ENCODE measurements at places on chromosomes 2 and 18.
A peak's percentile ranks its signal among the peaks of the same experiment; 100 is the strongest.

DNA sequence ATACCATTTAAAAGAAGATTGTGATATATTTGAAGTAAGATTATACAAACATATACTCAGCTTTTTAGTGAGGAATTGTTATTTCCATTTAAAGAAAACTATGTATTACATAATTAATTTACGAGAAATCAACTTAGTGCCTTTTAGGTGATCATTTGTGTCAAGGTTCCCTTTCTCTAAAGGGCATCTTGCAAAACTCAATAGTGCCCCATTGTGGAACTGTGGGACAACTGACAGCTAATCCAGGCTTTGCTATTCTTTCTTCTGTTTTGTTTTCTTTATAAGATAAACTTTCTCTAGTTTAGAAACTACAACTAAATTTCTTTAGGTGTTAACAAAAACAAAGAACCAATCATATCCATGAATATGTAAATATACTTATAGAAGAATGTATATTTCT lies 24.3 kb upstream of the VIT start:
- no peak for DNase-seq

DNA sequence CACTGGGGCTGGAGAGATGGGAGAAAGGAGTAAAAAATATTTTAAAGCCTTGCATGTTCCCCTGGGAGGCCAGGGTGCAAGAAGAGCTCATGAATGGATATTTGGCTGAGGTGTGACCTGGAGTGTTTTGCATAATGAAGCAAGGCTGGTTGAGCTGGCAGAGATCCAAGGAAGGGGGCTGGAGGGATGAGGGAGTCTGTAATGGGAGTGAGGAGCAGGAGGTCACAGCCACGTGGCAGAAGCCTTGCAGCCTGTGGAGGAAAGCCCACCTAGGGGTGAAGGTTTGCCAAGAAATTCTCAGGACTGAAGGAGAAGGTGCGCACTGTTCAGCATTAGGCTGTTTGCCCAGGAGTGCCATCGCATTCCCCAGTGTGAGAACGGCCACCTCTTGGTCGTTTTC lies 40.3 kb upstream of the ATP8B1 start:
- no peak for DNase-seq

DNA sequence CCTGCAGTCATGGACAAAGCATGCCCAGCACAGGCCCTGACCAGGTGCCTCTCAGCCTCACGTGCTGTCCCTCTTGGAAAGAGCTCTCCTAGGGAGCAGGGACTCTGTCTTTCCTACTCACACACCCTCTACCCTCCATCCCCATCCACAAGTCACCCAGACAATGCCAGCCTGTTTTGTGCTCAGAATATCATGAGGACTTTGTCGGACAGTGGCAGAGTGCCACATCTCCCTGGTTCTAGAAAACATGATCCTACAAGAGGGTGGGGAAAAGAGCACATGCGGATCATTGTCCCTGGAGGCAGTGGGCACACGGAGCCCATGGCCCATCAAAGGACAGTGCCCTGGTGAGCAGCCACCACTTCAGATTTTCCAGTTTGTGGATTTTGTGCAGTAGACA lies 3.7 kb upstream of the MAL start:
- DNase-seq: no peak

DNA sequence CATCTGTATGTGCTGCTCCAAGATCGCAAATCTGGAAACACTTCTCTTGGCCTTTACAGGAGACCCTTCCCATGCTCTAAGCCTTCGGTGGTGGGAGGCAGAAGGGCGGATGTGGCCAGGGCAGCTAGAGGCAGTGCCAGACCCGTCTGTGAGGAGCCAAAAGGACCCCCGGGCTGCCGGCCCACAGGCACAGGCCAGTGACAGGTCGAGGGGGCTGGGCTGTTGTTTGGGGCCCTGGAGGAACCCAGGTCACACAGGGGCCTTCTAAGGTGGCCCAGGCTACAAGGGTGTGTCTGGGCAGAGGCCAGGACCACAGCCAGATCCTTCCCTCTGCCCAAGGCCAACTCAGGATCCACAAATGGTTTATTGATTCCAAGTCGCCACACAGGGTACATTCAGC lies 49.4 kb downstream of the SLC66A2 start:
- no peak for DNase-seq

GRCh38 chr2:195413944-195414343 lies 243.1 kb upstream of the SLC39A10 start:
- no peak for DNase-seq

GRCh38 chr2:198371921-198372543 lies 567.6 kb downstream of the PLCL1 start:
- DNase-seq: no peak

DNA sequence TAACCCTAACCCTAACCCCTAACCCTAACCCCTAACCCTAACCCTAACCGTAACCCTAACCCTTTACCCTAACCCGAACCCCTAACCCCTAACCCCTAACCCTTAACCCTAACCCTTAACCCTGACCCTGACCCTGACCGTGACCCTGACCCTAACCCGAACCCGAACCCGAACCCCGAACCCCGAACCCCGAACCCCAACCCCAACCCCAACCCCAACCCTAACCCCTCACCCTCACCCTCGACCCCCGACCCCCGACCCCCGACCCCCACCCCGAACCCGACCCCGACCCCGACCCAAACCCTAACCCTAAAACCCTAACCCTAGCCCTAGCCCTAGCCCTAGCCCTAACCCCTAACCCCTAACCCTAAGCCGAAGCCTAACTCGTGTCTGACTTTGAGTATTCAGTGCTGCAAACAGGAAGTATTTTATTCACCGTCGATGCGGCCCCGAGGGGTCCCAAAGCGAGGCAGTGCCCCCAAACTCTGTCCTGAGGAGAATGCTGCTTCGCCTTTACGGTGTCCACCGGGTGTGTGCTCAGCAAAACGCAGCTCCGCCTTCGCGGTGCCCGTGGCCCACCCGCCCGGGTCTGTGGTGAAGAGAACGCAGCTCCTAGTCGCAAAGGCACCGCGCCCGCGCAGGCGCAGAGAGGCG lies 36.0 kb downstream of the FAM110C start:
- no peak for DNase-seq

- no peak for DNase-seq
These were observed 188.2 kb downstream of the IRS1 start for GRCh38 chr2:226611196-226611943.

GRCh38 chr18:61892683-61893308 lies at the start of gene RNF152:
Gene RNF152 (minus strand): TSS chr18:61893007. CDS start chr18:61816463, 76,544 bp downstream.
- no peak for DNase-seq

GRCh38 chr2:217950401-217950871 lies 52.4 kb downstream of the TNS1 start:
- no peak for DNase-seq

DNA sequence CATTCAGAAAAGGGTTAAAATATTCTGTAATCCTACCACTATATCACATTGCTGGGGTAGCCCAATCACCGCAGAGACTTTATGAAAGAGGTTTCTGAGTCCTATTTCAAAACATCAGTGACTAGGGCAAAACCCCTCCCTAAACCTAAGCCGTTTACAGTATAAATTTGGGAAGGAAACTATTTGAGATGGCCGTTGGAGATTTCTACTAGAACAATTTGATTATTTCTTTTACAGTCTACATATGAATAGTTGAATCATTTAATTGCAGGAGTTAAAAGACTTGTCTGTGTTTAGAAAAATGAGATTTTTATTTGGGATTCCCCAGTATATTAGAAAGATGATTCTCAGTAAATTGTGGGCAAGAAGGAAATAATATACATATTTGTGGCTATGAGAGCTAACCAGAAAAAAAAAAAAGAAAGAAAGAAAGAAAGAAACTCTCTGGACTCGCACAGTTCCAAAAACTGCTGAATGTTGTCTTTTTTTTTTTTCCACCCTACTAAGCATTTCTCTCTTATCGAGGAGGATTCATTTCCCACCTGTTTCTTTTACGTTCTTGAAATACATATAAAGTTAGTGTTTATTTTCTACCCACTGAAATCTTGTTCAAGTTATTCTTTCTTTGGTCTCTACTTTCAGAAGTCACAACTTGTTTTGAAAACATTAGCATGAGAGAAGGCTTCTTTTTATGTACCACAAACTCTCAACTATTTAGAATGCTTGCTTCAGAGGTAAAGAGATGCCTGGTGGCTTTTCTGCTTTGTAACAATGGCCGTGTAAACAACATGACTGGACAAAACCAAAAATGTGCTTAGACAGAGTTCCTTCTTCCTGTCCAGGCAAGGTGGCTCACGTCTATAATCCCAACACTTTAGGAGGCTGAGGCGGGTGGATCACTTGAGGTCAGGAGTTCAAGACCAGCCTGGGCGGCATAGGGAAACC lies 65.9 kb downstream of the BCL2 start:
- DNase-seq: peak; percentile 92

GRCh38 chr2:25787020-25787419 lies 91.3 kb downstream of the ASXL2 start:
- DNase-seq: no peak

GRCh38 chr2:107627164-107627563 lies 199.5 kb upstream of the RGPD4 start:
- DNase-seq: no peak
